GF-D8 (cell line): ENCODE measurements at places on chromosomes 16 and 17.

DNA sequence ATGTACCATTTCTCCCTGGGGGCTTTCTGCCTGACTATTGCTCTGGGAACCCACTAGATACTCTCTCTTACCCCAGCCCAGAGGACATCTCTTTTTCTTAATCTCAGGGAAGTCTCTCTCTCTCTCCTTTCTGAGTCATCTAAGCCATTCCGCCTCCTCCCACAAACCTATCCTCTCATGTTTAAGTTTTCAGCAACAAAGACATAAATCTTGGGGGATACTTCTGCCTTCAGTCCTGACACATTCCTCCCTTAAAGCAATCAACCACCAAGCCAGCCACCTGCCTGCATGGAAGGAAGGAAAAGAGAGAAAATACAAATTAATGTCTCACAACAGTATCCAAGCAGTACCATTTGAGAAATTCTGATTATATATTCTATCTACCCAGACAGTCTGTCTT lies 128.8 kb downstream of the HS3ST2 start:
- DNase-seq, result no peak

GRCh38 chr17:17835415-17836249 lies 1.2 kb downstream of the SREBF1 start:
- DNase-seq, result no peak

- DNase-seq, result no peak
Observed at GRCh38 chr16:89952049-89952448, 3.5 kb downstream of the DEF8 start.

GRCh38 chr16:15792563-15792971 lies 64.3 kb downstream of the MYH11 start:
- DNase-seq, result no peak

GRCh38 chr16:15043344-15043743 lies 12.5 kb downstream of the NTAN1 start:
- no peak for DNase-seq

- DNase-seq, result no peak
Observed at GRCh38 chr16:4825196-4825595, 21.9 kb downstream of the GLYR1 start.

DNA sequence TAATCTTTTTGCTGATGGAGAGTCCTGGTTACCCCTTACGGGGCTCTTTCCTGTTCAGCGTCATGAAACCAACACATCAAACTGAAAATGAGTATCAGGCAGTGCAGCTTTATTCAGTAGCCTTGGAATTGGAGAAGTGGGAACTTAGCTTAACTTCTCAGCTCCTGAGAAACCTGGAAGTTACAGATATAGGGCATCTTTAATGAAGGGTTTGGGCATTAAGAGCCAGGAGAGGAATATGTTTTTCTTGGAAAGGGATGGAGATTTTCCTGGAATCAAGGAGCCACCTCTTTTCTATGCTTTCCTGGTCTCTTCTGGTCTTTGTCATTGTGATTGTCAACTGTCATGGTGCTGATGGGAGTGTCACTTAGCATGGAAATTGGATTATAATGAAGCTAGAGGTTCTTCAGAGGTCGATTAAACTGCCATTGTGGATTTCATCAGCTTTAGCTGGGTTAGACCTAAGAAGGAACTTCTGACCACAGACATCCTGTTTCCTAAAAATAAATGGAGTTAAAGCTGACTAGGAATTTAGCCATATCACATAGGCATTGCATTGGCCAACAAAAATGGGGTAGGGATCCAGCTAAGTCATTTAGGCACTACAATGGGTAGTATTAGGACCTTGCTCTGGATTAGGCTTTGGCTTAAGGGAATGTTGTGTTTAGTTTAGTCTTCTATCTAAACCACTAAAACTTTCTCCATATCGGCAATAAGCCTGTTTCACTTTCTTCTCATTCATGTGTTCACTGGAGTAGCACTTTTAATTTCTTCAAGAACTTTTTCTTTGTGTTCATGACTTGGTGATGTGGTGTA lies 186.4 kb downstream of the BCAS3 start:
- peak; percentile 48 for DNase-seq

- no peak for DNase-seq
Observed at GRCh38 chr17:48184721-48185120, 77.2 kb downstream of the SNX11 start.
